ENCODE measurements at places on chromosomes 6 and 20. TPM values are rescaled to one million over a fixed set of nuclear protein-coding genes. Genes with fewer than 3 reads are reported as not detected.

Gene TP53TG5
- 1.2 TPM for polyA plus RNA-seq

Gene RAD21L1
- not detected for polyA plus RNA-seq

Gene GNMT
- 0.95 TPM for polyA plus RNA-seq

Gene KCNK16
- not detected for polyA plus RNA-seq

Gene SNAI1
- polyA plus RNA-seq: 9.6 TPM

Gene ZC2HC1B
- polyA plus RNA-seq: not detected

Gene FHL5
- 0.13 TPM for polyA plus RNA-seq

Gene BHLHE23
- not detected for polyA plus RNA-seq

Gene WFDC2
- 123 TPM for polyA plus RNA-seq
